RCC 7860 (cell line): ENCODE measurements at places on chromosomes 6 and 20.

DNA sequence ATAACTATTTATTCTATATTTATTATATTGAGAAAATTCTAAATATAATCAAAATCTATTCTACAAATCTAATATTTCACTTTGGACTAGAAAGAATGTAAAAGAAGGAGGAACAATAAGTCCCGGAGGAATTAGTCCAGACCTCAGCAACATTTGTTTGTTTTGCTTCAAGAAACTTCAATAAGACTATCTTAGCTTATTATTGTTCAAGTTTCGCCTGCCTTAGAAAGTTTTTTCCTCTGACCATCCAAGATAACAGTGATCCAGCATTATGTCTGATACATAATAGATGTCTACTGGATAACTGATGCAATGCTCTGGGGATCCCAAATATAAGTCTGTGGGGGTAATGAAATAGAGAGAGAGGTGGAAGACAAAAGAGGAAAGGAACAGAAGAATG is 28.7 kb upstream of the NT5E start:
- DNase-seq, result no peak

- DNase-seq, result no peak
These were observed 23.2 kb downstream of the PRPF6 start for GRCh38 chr20:64003960-64004725.

DNA sequence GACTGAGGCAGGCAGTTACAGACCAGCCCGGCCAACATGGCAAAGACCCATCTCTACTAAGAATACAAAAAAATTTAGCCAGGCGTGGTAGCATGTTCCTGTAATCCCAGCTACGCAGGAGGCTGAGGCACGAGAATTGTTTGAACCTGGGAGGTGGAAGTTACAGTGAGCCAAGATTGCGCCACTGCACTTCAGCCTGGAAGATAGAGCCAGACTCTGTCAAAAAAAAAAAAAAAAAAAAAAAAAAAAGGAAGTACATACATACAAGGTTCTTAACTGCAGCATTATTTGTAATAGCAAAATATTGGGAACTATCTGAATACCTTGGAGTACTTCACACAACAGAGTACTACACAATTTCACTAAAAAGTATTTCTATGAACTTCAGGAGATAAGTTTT is 183.5 kb upstream of the OLIG3 start:
- no peak for DNase-seq

DNA sequence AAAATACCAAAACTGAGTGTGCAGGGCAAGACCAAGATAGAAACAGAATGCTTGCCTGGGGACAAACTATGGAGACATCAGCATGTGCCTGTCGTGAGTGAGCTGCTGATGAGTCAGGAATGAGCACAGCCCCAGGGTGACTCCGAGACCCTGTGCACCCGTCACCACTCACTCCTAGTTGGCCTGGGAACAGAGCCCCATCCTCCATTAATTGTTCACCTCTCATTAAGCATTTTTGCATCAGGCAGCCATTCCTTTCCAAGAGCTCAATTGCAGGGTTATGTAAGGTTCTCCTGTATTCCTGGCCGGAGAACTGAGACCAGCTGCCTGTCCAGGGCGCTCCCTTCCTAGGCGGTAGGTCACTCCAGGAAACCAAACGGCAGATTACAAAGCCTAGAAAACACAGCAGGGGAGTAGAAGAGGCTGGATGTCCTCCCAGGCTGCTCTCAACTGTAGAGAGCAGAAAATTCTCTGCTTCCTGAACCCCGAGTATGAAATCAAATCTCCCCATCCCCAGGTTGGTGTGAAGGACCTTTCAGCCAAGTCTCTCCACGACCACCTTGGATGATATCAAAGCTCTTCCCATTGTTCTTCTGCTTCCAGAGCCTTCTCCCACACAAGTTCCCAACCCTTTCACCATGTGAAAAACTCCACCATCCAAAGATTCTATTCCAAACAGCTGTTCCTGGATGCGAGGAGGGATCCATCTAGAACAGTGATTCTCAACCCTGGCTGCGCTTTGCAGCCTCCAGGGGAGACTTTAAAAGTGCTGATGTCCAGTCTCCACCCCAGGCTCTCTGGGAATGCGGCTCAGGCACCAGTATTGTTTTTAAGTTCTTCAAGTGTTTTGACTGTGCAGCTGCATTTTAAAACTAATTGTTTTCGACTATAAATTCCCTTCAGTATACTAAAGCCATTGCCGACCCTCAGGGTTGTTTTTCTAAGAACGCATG is 532.6 kb upstream of the JARID2 start:
- DNase-seq, result peak; percentile 82

DNA sequence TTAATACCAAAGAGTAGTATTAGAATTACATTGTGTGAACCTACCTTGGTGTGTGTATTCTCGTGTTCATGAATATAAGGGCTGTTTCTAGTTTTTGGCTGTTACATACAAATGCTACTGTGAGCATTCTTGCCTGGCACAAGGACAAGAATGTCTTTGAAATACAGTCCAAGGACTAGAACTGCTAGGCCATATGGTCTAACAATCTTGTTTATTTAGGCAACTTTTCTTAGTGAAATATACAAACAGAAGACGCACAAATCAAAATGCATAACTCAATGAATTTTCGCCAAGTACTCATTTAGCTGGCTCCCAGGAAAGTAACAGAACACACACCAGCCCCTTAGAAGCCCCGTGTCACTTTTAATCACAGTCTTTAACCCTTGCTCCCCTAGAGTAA is 28.5 kb downstream of the KDM1B start:
- no peak for DNase-seq

- DNase-seq, result peak; percentile 42
These were observed at the start of gene OGFR for GRCh38 chr20:62804627-62805154. OGFR (plus strand) TSS chr20:62804835; CDS start chr20:62804860, 25 bp downstream.

GRCh38 chr6:157773248-157773773 is 49.7 kb upstream of the SNX9 start:
- no peak for DNase-seq

GRCh38 chr6:129536271-129536670 is 173.7 kb downstream of the ARHGAP18 start:
- no peak for DNase-seq

DNA sequence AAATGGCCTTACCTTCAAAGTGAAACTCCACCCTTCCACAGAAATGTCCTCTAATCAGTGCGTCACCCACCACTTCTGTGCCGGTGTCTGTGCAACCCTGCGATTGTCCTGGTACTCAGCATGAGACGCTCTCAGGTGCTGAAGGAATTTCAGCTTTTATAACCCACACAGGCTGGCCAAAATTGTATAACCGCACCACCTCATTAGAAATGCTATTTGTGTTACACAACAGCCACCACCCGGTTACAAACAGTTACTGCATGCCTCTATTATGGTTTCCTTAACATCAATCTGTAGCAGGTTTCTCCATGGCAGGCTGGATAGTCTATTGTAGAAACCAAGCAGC is 51.5 kb downstream of the SLC23A2 start:
- DNase-seq, result no peak

DNA sequence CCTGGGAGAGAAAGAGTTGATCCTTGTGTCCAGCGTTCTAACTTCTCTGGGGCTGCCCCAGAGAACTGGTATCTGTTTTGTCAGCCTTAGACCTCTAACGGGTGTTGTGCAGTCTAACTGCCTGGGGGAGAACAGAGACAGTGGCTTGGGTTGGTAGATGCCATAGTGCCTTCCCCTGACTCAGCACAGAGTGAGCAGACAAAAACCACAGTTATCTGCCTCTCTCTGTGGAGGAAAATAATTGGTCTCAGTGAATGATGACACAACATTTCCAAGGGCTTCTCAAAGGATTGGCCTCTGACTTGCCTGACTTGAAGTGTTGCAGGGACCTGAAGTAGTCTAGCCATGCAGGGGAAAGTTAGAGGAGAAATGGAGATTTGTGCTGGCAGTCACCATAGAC is 226.2 kb upstream of the MAN1A1 start:
- DNase-seq, result peak; percentile 78

DNA sequence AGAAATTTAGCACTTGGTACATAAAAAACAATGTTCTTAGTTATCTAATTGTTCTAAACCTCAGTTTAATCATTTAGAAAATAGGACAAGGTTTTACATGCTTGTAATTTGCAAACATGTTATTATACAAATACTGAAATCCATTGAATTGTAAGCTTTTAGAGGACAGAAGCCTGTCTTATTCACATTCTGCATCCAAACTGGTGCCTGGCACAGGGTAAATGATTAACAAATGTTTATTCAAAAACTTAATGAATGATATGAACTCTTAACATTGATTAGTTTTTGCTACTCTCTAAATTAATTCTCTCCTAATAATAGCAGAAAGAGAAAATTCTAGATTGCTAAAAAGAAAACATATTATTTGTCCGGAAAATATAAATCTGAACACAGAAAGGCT is 58.4 kb upstream of the MCM9 start:
- no peak for DNase-seq
